ENCODE measurements at places on chromosomes 13 and 19. TPM values are rescaled to one million over a fixed set of nuclear protein-coding genes. Genes with fewer than 3 reads are reported as not detected.

DNA sequence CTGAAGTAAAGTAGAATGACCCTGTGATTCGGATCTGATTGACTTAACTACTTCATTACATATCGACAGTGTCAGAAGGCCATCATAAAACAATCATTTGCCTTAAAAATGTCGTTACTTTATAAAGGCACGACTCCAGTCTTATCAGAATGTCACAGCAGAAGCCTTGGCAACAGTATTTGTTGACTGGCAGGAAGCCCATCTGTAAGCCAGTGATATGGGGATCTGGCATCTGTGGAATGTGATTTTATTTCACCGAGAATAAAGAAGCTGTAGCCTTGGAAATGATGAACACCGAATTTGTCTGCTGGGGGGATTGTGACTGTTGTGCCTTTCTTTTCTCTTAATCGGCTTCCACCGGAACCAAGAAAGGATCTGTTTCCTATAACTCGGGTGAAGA, 362.5 kb downstream of the TDRD3 start:
- DNase-seq, result no peak

- no peak for DNase-seq
Measured at GRCh38 chr13:24854311-24854710, 90.3 kb downstream of the RNF17 start.

DNA sequence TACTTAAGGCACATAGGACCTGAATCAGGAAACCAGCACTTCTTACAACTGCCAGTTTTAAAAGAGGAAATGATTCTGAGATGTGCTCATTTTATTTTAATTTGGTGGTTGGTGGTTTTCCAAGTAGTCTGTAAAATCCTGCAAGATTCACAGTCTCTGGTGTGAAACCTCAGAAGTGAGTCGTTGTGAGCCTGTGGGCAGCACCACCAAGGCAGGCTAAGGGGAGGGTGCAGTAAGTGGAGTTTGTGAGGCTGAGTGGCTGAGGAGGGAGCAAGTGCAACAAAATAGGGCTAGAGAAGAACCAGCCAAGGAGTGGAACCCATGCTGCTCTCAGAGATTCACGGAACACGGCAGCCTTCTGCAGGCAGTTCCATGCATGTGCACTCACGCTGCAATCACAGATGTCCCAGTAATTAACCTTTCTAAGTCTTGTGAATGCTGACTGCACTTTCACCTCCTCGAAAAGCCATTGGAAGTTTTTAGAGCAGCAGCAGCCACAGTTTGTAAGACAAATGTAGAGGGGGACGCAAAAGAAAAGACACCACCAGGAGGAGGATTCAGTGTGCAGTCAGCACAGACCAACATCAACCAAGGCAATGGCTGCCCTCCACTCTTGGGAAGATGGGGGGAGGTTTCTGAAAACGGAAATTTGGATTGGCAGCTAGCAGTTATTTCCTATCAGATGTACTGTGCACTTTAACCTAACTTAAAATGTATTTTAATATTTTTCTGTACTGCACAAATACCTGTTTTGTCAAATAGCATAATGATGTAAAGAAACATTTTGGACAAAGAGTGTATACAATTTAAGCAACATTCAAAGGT, 44.9 kb downstream of the ESD start:
- DNase-seq, result no peak

- DNase-seq, result no peak
Measured at GRCh38 chr19:30102666-30103065, 160.6 kb downstream of the URI1 start.

GRCh38 chr19:791007-791566, 6.2 kb upstream of the PTBP1 start:
- no peak for DNase-seq

- DNase-seq, result no peak
Measured at GRCh38 chr13:48275507-48275906, 28.0 kb upstream of the RB1 start.

GRCh38 chr19:48346191-48346590, 17.5 kb downstream of the TMEM143 start:
- no peak for DNase-seq

DNA sequence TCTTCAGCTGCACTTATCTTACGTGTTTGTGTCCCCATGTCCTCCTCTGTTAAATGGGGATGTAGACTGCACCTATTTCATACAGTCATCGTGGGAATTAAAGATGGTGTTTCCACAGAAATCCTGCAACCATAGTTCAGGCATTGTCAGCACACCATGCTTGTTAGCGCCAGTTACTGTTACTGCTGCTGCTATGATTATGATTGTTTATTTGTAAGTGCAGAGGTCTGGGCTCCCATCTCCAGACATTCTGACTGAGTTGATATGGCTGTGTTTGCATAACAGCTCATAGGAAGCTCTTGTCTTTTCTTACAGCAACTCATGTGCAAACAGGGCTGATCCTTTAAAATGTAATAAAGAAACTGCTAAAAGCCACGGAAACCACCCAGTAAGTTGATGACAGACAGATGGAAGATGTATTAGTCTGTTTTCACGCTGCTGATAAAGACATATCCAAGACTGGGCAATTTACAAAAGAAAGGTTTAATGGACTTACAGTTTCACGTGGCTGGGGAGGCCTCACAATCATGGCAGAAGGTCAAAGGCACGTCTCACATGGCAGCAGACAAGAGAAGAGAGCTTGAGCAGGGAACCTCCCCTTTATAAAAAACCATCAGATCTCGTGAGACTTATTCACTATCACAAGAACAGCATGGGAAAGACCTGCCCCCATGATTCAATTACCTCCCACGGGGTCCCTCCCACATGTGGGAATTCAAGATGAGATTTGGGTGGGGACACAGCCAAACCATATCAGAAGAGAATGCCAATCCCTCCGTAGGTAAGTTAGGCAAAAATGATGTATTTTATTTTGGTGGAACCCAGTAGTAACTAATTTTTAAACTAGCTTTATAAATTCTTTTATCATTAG, 1.6 kb downstream of the ZSCAN5A start:
- no peak for DNase-seq

The CD79A gene
- 5.0 TPM for polyA plus RNA-seq

The NLRP13 gene
- polyA plus RNA-seq, result not detected

- no peak for DNase-seq
Measured at GRCh38 chr13:107482688-107483087, 732.6 kb downstream of the LIG4 start.

The ZNF302 gene
- 5.8 TPM for polyA plus RNA-seq

GRCh38 chr13:34340534-34340933, 522.6 kb downstream of the RFC3 start:
- no peak for DNase-seq

The ZNF441 gene
- 4.2 TPM for polyA plus RNA-seq

- DNase-seq, result no peak
Measured at GRCh38 chr19:40763963-40764362, 11.4 kb upstream of the MIA start.

- DNase-seq, result no peak
Measured at GRCh38 chr19:51224163-51224641, 678 bp upstream of the CD33 start.

GRCh38 chr13:93227878-93228642, 1.5 kb downstream of the GPC6 start:
- peak; percentile 53 for DNase-seq

The RPS15 gene
- 954 TPM for polyA plus RNA-seq
